CD4-positive, alpha-beta T cell (primary cell): ENCODE measurements at places on chromosomes 1 and 21. TPM values are rescaled to one million over a fixed set of nuclear protein-coding genes. Genes with fewer than 3 reads are reported as not detected.

AK4 gene
- 0.14 TPM for total RNA-seq

GRCh38 chr21:26505211-26505610, 67.9 kb downstream of the CYYR1 start:
- no peak for DNase-seq

STXBP3 gene
- total RNA-seq: 50.5 TPM

DNA sequence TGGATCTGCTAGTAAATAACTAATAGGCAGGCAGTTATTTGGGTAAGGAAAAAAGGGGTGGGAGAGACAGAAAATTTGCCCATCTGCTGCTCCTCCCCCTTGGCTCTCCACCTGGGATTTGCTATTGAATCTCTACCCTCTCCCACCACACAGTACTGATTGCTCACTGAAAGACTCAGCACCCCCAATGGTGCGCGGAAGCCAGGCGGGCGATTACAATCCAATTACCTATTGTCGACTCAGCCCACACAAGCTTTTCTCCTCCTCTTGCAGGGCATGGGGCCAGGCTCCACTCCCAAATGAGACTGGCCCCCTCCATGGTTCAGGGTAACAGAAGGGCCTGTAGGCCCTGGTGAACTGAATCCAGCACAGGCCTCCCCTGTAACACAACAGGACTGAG, 2.7 kb upstream of the HMGN2 start:
- no peak for DNase-seq

- DNase-seq: no peak
Observed at GRCh38 chr1:201460814-201461644, 8.0 kb downstream of the PHLDA3 start.

GRCh38 chr21:30733026-30733425, 14.0 kb downstream of the KRTAP21-2 start:
- no peak for DNase-seq

C1orf141 gene
- not detected for total RNA-seq

GRCh38 chr1:115877511-115877910, 36.6 kb upstream of the NHLH2 start:
- no peak for DNase-seq

ERICH3 gene
- not detected for total RNA-seq

RHD gene
- not detected for total RNA-seq

GRCh38 chr1:205633421-205633976, 1.7 kb upstream of the ELK4 start:
- DNase-seq: no peak

GRCh38 chr1:34846265-34846664, 13.3 kb downstream of the SMIM12 start:
- no peak for DNase-seq

DNA sequence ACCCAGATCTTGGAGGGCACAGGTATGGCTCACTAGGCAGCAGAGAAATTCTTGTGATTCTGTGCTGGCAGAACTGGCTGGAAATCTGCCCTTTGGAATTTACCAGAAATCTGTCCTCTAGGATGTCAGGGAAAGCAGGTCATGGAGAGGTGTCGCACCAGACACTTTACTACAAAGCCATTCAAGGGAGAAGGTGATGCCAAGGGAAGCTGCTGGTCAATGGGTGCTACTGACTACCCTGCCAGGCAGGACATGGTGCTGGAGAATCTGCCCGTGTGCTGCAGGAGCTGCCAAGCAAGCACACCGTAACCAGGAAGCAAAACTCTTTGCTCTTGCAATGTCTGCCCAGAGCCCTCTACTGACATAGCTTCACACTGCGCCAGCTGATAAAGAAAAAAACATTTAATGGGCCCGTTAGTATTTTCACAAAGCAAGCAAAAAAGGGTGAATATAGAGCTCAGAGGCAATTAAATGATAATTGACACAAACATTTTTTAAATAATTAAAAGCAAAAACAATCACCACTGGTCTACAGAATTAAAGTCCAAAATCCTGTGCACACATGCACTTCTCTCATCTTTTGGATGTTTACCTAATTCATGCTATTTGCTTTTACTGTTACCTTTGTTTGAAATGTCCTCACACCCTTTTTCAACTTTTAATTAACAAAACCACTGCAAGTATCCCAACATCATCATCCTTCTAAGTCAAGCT, 7.2 kb upstream of the FBXO28 start:
- DNase-seq: no peak

S100A16 gene
- not detected for total RNA-seq

MYCBP gene
- 2.2 TPM for total RNA-seq

DNA sequence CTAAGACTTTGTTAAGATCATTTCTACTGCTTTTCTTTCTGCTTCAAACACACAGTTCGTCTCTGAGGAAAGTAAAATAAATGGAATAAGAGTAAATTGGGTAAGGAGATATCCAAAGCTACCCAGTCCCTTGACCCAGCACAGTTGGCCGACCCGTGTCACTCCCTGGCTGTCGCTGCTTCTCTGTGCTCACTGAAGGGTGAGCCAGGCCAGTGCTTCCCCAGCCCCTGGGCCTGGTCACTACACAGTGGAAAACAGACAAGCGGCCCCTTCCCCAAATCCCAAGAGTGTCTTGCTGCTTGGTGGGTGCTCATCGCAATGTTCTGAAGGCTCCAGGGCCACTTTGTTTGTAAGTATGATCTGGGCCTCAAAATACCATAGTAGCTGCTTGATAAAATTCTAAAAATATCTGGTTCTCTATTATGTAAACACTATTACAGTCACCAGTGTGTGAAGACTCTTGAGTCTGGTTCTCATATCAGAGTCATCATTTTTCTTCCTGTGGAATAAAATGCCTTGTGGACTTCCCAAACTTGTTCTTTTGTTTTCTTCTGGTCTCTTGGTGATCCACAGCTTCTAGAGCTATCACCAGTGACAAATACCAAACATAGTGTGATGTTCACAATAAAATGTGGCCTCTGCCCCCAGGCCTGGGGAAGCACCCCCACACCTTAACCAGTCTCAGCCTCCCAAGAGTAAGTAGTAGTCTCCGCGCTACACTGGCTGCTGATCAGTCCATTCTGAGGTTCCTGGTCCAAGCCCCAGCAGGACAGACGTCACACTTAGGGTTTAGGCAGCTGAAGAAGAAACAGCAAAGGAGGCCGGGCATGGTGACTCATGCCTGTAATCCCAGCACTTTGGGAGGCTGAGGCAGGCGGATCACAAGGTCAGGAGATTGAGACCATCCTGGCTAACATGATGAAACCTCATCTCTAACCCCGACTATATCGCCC, 106.2 kb downstream of the DHRS3 start:
- DNase-seq: no peak

- DNase-seq: no peak
Observed at GRCh38 chr1:24147816-24148215, 4.9 kb upstream of the IL22RA1 start.

TMEM54 gene
- not detected for total RNA-seq

LRRC3 gene
- 0.55 TPM for total RNA-seq
